LNCaP clone FGC (cell line): ENCODE measurements at places on chromosomes 12 and 14.

DNA sequence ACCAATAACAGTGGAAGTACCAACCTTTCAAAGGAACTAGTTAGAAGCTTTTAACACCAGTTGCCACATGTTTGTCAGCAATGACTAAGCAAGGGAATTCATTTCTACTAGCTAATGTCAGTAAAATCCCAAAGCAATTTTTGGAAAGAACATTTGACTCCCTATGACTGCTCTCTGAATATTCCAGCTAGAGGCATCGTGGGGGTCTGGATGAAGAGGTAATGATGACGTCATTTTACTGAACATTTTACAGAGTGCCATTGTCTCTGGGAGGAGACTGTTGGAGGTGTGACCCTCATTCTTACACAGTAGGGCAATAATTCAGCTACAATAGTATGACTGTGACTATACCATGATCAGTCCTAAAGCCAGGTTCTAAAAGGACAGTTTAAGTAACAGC is 204.8 kb downstream of the ITPR2 start:
- no peak for DNase-seq

DNA sequence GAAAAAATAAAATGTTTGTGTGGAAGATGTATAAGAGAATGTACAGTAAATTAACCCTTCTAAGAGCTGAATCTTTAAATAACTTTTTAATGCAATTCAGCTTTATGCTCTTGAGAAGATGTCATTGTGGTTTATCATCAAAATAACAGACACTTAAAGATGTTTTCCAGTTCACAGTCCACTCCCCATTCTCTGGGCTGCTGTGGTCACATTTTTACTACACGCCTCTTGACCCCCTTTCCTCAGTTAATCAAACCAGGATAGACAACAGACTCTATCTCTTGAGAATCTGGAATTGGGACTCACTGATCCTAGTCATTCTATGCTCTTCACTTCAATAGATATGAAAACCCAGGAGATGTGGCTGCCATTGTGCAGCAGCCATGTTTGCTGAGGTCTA is 24.7 kb upstream of the OR6J1 start:
- DNase-seq: no peak

DNA sequence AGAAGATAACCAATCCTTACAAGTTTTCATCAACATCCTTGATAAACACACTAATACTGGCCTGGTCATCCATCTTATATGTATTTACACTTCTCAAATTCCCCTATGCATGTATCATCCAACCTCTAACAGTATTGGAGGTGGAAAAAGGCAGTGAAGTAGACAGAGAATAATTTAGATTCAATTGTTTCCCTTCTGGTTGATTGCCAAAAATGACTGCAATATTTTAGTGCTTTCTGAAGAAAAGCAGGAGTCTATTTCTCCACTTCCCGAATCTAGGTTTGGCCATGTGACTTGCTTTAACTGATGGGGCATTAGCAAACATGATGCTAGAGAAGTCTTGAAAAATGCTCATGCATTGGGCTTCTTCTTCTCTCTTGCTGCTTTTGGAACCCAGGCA is 78.3 kb upstream of the METAP2 start:
- DNase-seq: no peak

DNA sequence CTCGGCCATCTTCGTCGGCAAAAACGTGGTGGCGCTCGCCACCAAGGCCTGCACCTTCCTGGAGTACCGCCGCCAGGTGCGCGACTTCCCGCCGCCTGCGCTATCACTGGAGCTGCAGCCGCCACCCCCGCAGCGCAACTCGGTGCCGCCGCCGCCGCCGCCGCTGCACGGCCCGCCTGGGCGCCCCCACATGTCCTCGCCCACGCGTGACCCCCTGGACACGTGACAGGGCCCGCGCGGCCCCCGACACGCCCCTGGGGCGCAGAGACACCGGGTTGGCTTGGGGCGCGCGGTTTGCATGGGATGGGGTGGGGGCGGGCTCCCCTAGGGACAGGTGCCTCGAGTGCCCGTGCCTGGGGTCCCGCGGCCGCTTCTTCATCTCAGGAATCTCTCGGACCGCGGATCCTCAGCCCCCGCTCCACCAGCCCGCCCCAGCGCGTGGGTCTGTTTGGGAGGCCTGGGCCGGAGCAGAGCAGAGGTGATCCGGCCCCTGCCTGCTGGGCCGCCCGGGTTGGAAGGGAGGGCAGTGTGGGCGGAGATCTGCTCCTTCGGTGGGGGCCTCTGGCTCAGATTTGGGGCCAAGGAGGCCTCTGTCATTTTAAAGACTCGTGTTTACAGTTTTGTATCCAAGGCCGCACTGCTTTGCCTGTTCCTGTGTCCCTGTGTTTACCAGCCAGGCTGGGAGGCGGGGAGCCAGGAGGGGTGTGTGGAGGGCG is 3.3 kb downstream of the TMEM121 start:
- DNase-seq: no peak

- DNase-seq: no peak
These were observed 127.5 kb downstream of the TMX1 start for GRCh38 chr14:51367600-51367931.

GRCh38 chr14:105138021-105138541 is 30.5 kb downstream of the JAG2 start:
- DNase-seq: no peak

- no peak for DNase-seq
These were observed 36.1 kb upstream of the LRFN5 start for GRCh38 chr14:41570415-41571155.

GRCh38 chr12:104108755-104109445 is 29.1 kb downstream of the NFYB start:
- peak; percentile 72 for DNase-seq

- no peak for DNase-seq
These were observed 54.8 kb downstream of the BMAL2 start for GRCh38 chr12:27387473-27387872.

DNA sequence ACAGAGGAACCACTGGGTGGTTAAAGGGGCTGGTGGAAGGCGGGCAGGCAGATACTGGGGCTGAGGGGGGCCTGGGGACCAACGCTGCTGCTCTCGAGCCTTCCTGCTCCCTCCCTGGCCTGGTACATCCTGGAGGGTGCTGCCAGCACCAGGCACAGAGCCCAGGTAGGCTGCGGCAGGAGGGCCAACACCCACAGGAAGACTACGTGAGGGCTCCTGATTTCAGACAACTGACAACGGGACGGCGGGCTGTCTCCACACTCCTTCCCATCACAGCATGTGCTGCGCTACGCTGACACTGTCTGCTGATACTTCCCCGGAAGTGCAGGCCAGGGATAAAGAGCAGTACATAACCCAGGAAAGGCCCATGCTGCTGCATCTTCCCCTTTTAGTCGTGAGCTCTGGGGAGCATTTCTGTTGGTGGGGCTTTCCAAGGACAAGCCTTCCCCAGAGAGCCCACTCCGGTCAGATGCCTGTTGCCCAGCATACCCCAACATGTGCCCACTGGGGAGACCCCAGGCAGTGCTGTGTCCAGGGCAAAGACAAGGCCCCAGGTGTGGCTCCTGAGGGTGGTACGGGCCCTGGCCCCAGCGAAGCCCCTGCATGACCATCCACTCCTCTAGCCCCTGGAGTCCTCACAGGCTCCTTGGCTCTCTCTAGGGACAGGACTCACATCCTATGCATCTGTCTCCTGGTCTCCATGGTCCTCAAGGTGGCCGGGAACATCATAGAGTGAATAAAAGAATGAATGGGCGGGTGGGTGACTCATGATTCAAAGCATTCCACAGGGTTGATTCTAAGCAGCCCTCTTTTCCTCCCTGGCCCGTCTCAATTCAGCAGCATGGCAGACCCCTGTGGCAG is 38.0 kb downstream of the CHGA start:
- no peak for DNase-seq
